T1000 (cell line): ENCODE measurements at places on chromosomes 11 and 22.

DNA sequence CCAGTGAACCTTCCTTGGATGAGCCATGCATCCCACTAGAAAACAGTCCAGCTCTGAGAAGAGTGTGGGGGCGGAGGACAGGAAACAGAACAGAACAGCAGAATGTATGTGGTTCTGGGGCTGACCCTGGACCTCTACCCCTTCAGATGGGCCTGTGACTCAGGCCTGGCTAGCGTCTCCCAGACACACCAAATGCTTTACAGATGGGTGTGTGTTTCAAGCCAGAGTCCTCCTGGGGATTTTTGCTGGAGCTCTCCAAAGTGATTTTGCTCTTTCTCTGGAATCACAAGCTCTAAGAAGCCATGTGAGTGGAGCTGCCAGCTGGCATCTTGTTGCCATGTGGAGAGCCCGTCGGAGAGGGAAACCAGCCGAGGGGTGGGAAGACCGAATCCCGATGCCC, 13.2 kb upstream of the C1QTNF4 start:
- no peak for DNase-seq

- DNase-seq = no peak
Observed at GRCh38 chr22:22565981-22566380, 6.9 kb upstream of the PRAME start.

DNA sequence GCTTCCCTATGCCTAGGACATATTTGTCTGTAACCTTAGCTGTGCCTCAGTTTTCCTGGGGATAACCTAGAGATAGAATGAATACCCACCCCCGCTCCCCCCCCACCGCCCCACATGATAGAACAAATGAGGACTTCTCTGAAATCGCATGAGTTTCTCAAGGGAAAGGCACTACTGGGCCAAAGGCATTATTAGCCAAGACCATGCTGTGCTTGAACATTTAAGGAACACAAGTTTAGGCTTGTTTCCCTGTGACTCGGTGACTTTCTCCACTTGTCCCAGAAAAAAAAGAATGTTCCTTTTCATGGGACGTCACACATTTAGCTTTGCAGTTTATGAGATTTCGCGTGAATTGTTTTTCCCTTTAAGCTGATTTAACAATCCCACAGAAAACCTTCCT, 51.4 kb upstream of the CRTAM start:
- DNase-seq = no peak

DNA sequence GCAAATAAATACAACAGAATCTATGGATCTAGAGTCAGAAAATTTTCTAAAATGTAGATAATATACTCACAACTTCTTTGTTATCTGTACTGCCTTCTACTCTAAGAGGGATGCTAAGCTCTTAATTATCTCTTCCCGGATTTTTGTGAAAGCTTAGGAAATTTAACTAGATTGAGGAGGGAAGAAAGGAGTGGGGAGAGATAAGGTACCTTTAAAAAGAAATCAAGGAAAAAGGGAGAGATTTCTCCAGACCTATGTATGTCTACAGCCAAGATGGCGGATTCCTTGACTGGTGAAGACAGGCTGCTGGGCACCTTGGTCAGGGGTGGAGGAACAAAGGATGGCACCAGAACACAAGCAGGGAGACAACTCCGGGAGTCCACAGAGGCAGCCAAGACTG, 23.0 kb downstream of the ZNF280B start:
- no peak for DNase-seq

DNA sequence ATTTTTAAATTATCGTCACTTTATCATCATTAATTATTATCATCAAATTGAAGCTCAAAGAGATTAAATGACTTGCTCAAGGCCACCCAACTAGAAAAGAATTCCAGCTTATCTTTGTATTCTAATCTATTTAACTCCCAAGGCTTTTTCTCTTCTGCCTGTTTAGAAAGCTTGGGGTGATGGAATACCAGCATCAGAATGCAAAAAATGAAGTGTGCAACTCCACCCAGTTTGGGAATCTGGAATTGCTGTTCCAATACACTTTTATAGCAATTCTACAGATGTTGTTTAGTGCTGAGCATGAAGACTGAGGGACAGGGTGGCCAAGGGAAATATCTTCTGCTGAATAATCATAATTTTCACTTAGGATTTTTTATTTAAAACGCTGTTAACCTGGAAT, 97.2 kb upstream of the FIBIN start:
- DNase-seq = no peak

DNA sequence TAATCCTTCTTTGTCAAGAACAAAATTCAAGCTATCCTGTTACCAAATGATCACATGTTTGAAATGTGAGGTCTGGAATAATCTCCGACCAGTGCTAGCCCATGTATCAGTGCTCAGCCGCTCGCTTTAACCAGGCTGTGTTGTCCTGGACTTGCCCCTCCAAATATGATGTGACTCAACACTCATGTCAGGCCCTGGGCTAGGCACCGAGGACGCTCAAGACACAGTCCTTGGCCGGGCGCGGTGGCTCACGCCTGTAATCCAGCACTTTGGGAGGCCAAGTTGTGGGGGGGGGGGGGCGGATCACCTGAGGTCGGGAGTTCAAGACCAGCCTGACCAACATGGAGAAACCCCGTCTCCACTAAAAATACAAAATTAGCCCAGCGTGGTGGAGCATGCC, 54.1 kb upstream of the WNT7B start:
- DNase-seq = no peak

- DNase-seq = no peak
Observed at GRCh38 chr11:8357891-8358566, 94.4 kb upstream of the LMO1 start.

GRCh38 chr11:117083011-117083935, 15.0 kb downstream of the SIK3 start:
- no peak for DNase-seq

DNA sequence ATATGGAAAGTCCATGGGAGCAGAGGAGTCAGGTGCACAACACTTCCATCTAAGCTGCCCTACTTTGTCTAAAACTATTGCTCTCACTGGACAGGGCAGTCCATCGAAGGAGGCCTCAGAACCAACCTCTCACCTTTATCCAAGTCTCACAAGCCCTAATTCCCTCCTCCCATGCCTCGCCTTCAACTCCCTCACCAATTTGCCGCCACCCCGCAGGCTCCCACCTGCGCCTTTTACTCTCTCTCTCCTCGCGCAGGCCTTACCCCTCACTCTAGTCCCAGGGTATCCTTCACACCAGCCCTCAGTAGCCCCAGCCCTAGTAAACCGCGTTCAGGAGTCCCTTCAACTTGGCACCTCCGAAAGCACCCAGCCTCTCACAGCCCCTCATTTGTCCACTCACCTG, 451 bp downstream of the FHIP1B start:
- no peak for DNase-seq

DNA sequence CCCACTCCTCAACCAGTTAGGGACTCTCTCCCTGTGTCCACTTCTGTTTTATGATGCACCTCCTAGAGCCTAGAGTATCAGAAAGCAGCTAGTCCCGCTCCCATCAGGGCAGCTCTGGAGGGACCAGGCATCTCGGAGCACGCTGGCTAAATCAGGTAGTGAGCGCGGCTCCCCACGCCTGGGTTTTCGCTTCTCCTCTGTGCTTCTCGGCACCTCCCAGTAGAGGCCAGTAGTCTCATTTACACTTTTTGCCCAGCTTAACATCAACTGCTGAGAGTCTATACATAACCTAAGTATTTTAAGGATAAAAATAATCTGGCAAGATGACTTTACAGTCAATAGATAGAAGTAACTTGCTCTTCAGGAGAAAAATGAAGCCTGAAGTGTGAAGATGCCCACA, 473.8 kb downstream of the OPCML start:
- no peak for DNase-seq

DNA sequence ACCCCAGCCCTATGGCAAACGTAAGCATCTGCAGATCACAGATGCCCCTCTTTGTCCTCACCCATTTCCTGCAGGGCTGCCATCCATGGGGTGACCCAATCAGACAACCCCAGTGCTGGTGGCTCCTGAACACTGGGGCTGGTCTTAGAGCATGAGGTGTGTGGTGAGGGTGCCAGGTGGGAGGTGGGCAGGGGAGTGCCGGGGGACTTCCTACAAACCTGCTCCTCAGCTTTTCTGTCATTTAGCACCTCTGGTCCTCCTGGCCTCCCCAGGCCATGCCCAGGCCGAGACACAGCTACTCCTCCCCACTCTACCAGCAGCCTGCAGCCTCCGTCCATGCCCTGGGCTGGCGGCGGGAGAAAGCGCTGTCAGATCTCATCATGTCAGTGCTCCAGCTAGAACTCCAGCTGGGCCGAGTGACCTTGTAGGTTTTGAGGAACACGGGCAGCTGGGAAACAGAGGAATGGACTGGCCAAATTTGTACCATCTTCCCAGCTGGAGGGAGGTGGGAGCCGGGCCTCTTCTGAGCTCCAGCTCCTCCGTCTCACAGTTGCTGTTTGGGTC, 157.7 kb upstream of the NECTIN1 start:
- DNase-seq = no peak

- DNase-seq = no peak
Observed at GRCh38 chr11:36041988-36042611, 98.2 kb downstream of the LDLRAD3 start.

GRCh38 chr11:100914415-100915110, 215.1 kb downstream of the PGR start:
- DNase-seq = no peak

- no peak for DNase-seq
Observed at GRCh38 chr22:27995801-27996528, 76.9 kb upstream of the PITPNB start.

DNA sequence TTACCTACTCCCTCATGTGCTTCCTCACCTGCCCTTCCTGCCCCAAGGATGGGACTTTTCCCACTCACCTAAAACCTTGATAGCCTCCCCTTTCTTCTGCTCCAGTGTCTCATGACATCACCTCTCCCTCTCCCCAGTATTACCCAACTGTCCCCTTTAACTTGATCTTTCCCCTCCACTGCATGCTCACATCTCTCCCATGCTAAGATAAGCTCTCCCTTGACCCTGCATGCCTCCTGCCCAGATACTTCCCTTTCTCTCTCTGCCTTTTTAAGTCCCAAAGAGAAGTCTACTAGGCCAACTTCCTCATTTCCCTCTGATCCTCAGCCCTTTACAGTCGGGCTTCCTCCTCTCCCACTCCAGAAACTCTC, 14.8 kb downstream of the CD3E start:
- no peak for DNase-seq

DNA sequence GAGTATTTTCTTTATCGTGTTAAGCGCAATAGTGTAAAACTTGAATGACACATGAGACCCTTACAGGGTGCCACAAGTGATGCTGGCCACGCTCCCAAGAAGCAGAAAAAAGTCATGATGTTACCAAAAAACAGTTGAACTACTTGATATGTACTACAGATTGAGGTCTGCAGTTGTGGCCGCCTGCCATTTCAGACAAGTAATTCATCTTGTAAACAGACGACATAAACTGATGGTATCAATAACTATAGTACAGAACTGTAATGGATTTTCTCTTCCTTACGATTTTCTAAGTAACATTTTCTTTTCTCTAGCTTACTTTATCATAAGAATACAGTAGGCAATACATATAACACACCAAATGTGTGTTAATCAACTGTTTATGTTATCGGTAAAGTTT, 5.5 kb downstream of the CD59 start:
- DNase-seq = no peak

DNA sequence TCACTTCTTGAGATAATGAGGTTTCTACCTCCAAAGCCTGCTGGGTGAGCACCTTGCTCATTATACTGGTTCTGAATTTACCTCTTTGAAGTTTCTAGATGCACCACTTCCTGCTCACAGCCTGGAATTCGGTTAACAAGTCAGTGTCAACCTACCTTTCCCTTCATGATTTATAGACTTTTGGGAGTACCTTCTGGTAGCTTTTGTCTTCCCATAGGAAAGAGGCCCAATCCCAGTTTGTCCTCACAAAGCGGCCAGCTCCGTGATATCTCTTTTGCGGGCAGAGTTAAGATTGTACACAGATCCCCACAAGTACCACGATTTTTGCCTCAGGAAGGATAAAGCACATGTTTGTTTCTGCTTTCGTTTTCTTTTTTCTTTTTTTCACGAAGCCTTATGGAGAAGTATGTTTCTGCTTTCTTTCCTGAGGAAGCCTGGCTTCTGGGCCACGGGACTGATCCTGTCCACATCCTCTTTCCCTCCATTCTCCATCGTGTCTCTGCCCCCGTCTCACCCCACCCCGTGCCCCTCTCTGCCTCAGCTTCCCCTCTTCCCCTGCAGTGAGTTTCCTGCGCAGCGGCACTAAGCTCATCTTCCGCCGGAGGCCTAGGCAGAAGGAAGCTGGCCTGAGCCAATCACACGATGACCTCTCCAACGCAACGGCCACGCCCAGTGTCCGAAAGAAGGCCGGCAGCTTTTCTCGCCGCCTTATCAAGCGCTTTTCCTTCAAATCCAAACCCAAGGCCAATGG, 5.7 kb upstream of the HINFP start:
- DNase-seq = no peak
